Psoas muscle (tissue), 8 donors: ENCODE measurements at places on chromosomes 16 and 17.
A peak's percentile ranks its signal among the peaks of the same experiment; 100 is the strongest.

DNA sequence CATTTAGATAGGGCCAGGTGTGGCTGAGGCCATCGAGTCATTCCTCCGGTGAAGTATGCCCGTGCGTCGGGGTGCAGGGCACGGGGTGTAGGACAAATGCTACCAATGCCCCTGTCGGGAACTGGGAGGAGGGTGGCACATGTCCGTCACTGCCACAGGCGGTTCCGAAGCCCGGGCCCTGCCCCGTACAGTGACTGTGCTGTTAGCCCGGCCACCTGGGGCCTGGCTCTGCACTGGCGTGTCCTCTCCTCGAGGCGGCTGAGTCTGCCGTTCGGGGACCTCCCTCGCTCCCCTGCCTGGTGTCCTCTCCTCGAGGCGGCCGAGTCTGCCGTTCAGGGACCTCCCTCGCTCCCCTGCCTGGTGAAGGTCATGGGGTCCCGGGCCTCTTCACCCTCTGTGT lies 7.0 kb upstream of the ZFPM1 start:
- DNase-seq, result no peak

- DNase-seq, result no peak
These were observed at the start of gene PRSS36 for GRCh38 chr16:31149894-31150890. PRSS36 (minus strand) TSS chr16:31150066; CDS start chr16:31150035, 31 bp downstream.

DNA sequence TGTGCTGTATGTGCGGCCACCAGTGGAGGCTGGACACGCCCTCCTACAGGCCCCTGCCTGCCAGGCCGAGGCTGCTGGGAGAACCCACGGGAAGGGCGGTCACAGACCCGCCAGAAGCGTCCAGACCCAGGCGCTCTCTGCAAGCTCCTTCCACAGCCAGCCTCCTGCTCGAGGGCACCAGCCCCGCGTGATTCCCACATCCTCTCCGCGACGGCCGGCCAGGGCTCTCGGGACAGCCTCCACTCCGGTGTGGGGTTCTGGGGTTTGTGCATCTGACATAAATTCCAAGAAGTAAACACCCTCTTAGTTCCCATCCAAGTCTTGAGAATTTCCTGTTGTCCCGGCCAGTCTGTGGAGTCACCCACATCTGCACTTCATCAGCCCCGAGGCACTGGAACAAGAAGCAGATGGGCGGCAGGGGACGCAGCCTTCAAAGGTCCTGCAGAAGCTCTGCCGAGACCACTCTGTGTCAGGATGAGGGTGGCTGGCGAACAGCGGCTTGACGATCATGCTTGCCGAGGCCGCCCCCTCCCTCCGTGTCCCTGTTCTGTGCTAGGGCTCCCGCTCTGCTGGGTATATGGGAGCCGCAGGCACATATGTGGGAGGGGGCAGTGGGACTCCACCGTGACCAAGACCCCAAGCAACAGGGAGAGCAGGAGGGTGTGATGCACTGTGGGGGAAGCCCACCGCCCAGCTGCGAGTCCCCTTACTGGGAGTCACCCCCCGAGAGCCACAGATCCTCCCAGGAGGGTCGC lies 2.4 kb upstream of the TMEM204 start:
- DNase-seq, result peak; percentile 86

DNA sequence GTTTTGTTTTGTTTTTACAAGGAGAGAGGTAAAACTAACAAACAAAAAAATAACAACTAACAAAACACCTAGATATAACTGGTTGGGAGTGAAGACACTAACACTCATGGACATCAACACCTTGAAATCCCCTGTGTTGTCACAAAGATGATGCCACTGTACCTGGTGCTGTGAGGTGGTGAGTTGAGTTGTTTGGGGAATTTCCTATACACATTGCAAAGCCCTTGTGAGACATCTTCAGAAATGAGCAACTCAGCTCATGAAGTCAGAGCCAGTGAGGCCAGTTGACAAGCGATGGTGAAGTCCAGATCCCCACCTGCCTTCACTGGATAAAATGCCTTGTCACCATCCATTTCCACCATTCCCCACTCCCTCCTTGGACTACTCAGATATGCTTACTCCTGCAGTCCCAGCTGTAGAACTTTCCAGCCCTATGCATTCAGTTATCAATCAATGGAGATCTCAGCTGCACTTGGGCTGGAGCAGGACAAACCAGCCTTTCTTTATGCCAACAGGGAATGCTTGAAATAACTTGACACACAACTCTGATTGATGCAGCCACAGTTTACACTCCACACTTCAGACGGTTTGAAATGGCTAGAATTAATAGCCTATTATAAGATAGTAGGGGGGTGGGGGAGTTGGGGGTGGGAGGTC lies 22.2 kb downstream of the ANKFN1 start:
- no peak for DNase-seq

DNA sequence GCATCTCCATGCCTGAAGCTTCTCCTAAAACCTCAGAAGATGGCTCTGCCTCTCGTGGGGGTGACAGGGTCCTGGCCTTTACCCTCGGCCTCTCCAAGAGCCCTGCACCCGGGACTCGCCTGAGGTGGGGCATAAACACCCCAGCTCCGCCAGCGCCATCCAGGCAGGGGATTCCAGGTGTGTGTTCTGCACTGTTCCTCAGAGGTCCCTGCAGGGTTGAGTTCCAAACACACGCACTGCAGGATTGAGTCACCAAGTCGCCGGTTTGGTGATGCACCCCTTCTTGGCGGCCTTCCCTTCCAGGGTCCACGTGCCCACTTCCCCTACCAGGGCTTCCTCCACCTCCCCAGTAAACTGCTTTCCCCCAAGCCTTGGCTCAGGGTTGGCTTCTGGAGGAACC lies 40.0 kb upstream of the RBFOX3 start:
- DNase-seq, result no peak

GRCh38 chr16:4536391-4537106 lies 2.0 kb downstream of the CDIP1 start:
- DNase-seq, result no peak

- DNase-seq, result peak; percentile 40
These were observed 7.1 kb downstream of the ASB16 start for GRCh38 chr17:44177640-44178039.

- DNase-seq, result no peak
These were observed 220.3 kb upstream of the IRX3 start for GRCh38 chr16:54506741-54507500.

DNA sequence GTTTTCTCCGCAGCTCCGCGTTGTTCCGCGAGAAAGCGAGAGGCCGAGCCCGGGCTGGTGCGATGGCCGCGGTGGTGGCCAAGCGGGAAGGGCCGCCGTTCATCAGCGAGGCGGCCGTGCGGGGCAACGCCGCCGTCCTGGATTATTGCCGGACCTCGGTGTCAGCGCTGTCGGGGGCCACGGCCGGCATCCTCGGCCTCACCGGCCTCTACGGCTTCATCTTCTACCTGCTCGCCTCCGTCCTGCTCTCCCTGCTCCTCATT lies 404 bp downstream of the EMC6 start:
- no peak for DNase-seq

DNA sequence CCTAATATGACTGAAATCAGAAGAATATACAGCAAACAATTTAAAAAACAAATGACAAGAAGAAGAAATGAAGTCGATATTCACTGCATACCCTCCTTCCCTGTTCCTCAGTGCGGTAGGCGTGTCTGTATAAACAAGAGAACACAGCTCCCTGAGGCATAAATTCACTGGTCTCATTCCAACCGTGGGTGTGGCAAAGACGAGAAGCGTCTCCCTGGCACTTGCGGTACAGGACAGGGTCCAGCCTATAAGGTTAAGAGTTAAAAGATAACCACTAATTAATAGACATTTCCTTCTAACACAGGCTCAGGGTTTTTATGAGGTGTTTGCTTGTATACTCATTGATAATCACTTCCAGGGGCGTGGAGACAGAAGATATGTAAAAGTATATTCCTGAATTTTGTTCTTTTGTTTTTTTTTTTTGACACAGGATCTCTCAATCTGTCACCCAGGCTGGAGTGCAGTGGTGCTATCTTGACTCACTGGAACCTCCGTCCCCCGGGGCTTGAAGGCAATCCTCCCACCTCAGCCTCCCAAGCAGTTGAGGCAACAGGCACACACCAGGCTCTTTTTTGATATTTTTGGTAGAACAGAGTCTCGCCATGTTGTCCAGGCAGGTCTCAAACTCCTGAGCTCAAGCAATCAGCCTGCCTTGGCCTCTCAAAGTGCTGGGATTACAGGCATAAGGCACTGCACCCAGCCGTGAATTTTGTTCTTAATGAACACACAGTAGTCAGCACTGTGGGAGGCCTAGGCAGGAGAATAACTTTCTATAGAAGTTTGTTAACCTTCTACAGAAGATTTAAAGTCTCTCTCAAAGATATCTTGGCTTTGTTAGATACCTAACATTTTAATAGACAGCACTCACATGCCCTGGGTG lies 59.1 kb upstream of the CLEC18B start:
- DNase-seq, result no peak

DNA sequence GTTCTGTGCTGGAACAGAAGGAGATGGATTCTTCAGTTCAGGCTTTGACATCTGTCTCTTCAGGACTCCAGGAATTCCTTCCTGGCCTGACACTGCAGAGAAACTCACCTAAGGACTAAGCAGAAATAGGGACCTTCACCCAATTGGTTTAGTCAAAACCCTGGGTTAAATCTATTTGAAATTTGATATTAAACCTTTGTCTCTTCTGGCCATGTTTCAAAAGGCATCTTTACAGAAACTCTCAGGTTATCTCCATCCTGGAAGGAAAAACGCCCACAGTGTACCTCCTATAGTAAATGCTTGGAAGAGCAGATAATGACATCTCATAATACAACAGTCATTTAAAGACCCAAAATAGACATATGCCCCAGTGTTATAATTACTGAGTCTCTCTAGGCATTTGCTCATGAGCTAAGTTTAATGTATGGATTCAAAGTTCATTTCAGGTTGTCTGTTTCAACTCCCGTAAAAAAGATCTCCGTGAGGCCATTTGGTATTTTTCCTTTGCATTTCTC lies 5.6 kb upstream of the HOXB4 start:
- DNase-seq, result no peak

- DNase-seq, result no peak
These were observed 732 bp upstream of the RPL27 start for GRCh38 chr17:42997390-42997983.

DNA sequence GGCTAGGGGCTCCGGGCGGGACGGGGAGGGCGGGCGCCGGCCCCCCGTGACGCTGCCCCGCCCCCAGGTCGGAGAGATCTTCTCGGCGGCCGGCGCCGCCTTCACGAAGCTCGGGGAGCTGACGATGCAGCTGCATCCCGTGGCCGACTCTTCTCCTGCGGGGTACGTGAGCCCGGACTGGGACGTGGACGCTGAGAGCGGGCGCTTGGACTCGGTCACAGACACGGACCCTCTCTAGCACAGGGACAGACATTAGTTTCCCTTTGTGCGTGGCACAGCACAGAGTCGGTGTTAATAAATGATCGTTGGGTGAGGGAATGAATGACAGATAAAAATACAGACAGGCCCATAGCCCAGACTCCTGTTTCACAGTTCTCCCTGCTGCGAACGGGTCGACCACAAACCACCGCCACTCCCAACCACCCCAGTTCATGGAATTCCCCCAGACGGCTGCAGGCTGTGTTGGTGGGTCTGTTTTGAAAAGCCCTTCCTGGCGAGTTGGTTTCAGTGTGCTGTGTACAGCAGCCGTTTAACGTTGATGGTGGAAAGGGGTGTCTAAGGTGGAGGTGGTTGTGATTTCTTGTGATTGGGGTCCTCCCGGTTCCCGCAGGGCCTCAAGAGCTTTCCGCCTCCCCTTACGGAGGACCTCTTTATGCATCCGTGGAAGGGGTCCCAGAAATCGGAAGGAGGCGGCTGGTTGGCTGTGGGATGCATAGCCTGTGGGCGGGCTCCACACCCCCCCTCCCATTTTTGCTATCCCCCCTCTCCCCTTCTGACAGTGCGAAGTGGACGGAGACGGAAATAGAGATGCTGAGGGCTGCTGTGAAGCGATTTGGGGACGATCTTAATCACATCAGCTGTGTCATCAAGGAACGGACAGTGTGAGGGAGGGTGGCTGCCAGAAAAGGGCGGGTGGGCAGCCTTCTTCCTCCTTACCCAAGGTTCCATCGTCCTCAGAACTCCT lies 2.9 kb downstream of the RNASEK start:
- DNase-seq, result no peak

GRCh38 chr16:86630471-86630870 lies 52.1 kb downstream of the FOXL1 start:
- peak; percentile 41 for DNase-seq

DNA sequence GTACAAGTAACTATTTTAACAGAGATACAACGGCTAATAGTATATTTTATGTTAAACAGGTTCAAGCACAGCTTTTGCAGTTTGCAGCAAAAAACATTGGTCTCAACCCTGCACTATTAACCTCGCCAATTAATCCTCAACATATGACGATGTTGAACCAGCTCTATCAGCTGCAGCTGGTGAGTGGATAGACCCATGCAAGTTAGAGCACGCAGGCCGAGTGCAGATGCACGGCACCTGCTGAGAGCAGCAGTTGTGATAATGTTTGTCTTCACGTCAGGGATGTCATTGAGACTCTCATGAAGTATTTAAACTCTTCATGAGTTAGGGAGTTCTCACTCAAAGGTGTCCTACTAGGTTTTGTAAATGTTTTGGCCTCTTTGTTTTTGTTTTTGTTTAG lies 45.6 kb downstream of the TMC6 start:
- no peak for DNase-seq

DNA sequence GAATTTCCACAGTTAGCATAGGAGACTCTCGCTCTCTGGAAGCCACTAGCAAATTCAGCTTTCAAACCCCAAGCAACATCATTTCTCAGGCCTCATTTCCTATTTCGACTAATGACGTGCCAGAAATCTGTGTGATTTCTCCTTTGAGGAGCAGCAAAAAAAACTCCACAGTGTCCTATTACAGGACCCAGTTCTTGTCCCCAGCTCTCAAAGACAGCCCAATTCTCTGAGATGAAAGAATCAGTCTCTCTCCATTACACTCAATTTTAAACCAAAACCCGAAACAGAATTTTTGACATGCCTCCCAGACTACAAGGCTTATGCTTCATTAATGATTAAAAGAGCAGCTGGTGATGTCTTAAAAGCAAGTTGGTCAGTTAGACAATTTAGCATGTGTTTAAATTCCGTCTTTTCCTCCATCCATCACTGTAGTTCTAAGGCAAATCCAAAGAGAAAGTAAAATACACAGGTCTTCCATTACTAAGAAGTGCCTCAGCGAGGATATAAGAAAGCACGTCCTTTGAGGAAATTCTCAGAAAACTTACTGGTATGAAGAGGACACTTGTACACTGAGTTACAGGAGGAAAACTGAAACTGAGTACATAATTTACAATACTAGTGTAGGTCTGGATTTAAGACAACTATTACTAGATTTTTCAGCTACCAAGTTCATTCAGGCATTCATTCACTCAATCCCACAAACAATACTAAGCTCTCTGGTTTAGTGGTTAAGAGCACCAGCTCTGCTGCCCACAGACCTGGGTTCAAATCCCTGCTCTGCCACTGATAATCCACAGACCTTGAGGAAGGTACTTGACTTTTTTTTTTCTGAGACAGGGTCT lies 12.5 kb downstream of the TOM1L2 start:
- no peak for DNase-seq

DNA sequence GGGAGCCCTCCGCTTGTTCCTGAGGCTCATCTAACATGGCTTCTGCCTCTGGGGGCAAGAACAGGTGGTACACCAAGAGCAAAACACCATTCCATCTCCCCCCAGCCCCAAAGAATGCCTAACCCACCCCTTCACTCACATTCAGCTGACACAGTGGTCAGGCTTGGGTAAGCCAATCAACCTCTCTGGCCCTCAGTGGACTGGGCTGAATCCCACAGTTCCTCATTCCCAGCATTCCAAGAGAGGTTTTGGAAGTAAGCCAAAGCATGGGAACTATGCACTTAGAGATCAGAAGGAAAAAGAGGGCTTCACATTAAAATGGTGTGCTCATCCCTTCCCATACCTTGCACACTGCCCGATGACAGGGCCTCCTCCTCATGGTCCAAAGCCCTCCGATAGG lies 7.8 kb downstream of the PIGS start:
- no peak for DNase-seq

GRCh38 chr16:57007530-57007929 lies 18.2 kb downstream of the NLRC5 start:
- no peak for DNase-seq
